ENCODE measurements at places on chromosomes 11 and 22. TPM values are rescaled to one million over a fixed set of nuclear protein-coding genes. Genes with fewer than 3 reads are reported as not detected.
A peak's percentile ranks its signal among the peaks of the same experiment; 100 is the strongest.

- no peak overlapping the region for H3K4me3 ChIP-seq
- no peaks in the 10 kb centered on the region for H3K4me1 ChIP-seq
- no peak for DNase-seq
- H3K27ac ChIP-seq: no peak overlapping the region
- no peaks in the 10 kb centered on the region for H3K27me3 ChIP-seq
Observed at GRCh38 chr11:95256321-95256779, 25.3 kb upstream of the SESN3 start.

The CNGA4 gene
- total RNA-seq: 0.12 TPM

- no peak overlapping the region for H3K4me3 ChIP-seq
- H3K27me3 ChIP-seq: no peaks in the 10 kb centered on the region
- DNase-seq: no peak
- H3K27ac ChIP-seq: peak overlapping the region; percentile 75
- no peaks in the 10 kb centered on the region for H3K36me3 ChIP-seq
- peaks cover 53% of the 10 kb centered on the region for H3K4me1 ChIP-seq
Observed at GRCh38 chr22:46730568-46731245, 7.3 kb downstream of the CERK start.

GRCh38 chr11:27241311-27242122, 121.5 kb downstream of the CCDC34 start:
- no peak overlapping the region for H3K27ac ChIP-seq
- H3K4me3 ChIP-seq: no peak overlapping the region
- no peaks in the 10 kb centered on the region for H3K4me1 ChIP-seq
- H3K36me3 ChIP-seq: no peaks in the 10 kb centered on the region
- DNase-seq: no peak

- no peaks in the 10 kb centered on the region for H3K36me3 ChIP-seq
- no peaks in the 10 kb centered on the region for H3K27me3 ChIP-seq
- no peak for DNase-seq
- no peak overlapping the region for H3K27ac ChIP-seq
- no peak overlapping the region for H3K4me3 ChIP-seq
- no peaks in the 10 kb centered on the region for H3K4me1 ChIP-seq
Observed at GRCh38 chr11:36156817-36157519, 132.3 kb downstream of the COMMD9 start.

- H3K4me1 ChIP-seq: peaks cover 4% of the 10 kb centered on the region
- peak overlapping the region; percentile 82 for H3K27ac ChIP-seq
- DNase-seq: peak; percentile 51
- H3K27me3 ChIP-seq: no peaks in the 10 kb centered on the region
- H3K36me3 ChIP-seq: no peaks in the 10 kb centered on the region
Observed at GRCh38 chr22:23856721-23857605, 712 bp upstream of the SLC2A11 start.

DNA sequence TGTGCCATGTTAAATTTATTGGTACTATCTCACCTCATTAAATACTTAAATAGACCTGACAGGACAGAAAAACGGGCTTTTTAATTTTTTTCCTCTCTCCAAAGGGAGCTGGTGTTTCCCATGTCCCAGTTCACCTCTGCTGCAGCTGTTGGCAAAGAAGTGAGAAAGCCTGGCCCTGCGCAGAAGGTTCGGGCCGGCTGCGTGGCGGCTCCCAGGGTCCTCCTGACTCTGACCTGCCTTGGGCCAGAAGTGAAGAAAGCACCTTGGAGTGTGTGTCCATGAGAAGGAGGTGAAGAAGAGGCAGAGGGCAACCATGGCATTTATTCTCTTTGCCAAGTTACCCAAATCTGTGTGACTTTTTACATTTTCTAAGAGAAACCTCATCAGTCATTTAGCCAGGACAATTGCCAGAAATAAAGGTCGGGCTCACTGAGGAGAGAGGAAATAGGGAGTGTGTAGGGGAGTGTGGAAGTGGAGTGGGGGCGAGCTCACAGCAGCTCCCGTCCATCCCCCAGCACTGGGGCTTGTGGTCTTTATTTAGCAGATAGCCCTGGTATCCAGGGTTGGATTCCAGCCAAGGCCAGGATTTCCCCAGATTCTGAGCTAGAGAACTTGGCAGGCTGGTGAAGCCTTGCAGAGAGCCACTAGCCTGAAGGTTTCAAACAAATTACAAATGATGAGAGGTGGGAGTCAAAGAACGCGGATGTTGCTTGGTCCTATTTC, 102.4 kb upstream of the CADM1 start:
- H3K36me3 ChIP-seq: no peaks in the 10 kb centered on the region
- no peak overlapping the region for H3K27ac ChIP-seq
- H3K4me3 ChIP-seq: no peak overlapping the region
- no peaks in the 10 kb centered on the region for H3K27me3 ChIP-seq
- DNase-seq: peak; percentile 21

The APOL1 gene
- 17.6 TPM for total RNA-seq

The LGR4 gene
- 63.1 TPM for total RNA-seq

The CLDN5 gene
- 7.7 TPM for total RNA-seq

- H3K4me1 ChIP-seq: peaks cover 8% of the 10 kb centered on the region
- no peak for DNase-seq
- no peak overlapping the region for H3K4me3 ChIP-seq
- no peaks in the 10 kb centered on the region for H3K36me3 ChIP-seq
- H3K27me3 ChIP-seq: no peaks in the 10 kb centered on the region
Observed at GRCh38 chr11:33116535-33116934, 44.7 kb downstream of the CSTF3 start.

DNA sequence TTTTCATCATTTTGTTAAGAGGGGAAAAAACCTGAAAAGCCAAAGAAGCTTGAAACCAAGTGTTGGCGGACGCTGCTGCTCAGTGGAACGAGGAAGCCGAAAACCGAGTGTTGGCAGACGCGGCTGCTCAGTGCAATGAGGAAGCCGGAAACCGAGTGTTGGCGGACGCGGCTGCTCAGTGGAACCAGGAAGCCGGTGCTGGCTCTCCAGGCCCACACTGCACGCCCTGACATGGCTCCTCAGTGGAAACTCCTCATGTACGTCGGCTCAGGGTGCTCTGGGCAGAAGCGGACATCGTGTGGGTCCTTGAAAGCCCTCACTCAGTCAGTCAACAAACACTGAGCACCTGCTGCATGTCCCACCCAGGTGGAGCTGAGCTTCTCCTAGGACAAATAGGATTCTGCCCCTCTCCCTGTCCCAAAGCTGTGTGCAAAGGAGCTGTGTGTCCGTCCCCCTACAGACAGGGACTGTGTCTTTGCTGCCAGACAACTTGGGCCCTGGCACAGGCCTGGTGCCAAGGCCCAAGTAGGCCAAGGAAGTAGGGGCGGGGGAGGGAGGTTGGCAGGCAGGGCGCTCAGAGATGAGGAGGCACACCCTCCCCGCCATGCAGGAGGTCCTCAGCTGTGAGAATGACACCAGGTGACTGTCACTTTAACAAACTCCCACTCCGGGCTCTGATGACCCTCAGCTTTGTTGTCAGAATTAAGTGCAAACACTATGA, 37.3 kb downstream of the PHF21B start:
- H3K36me3 ChIP-seq: no peaks in the 10 kb centered on the region
- no peak overlapping the region for H3K4me3 ChIP-seq
- H3K4me1 ChIP-seq: no peaks in the 10 kb centered on the region
- no peak for DNase-seq
- no peaks in the 10 kb centered on the region for H3K27me3 ChIP-seq

GRCh38 chr22:30804626-30805025, 110.0 kb downstream of the OSBP2 start:
- no peaks in the 10 kb centered on the region for H3K27me3 ChIP-seq
- no peak overlapping the region for H3K4me3 ChIP-seq
- no peak for DNase-seq
- no peak overlapping the region for H3K27ac ChIP-seq
- no peaks in the 10 kb centered on the region for H3K36me3 ChIP-seq
- H3K4me1 ChIP-seq: no peaks in the 10 kb centered on the region

All from pancreas (tissue), 10 donors.